ENCODE measurements at places on chromosomes 12 and 14. TPM values are rescaled to one million over a fixed set of nuclear protein-coding genes. Genes with fewer than 3 reads are reported as not detected.

DNA sequence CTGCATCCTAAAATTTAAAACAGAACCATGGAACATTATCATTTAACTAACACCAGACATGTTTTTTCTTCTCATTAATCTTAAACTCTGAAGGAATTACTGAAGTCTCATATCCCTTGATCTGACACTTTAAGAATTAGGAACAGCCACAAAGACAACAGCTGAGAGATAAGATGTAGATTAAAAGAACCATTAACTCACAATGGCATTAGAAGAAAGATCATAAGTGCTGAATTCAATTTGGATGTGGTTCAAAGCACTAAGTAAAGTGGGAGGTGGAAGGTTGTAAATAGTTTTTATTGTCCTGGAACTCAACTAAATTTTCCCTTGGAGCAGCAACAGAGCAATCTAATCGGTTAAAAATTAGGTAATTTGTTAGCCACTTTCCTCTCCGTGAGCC, 199.0 kb upstream of the ATP2B1 start:
- DNase-seq = no peak

Gene RND1
- 24.9 TPM for total RNA-seq

DNA sequence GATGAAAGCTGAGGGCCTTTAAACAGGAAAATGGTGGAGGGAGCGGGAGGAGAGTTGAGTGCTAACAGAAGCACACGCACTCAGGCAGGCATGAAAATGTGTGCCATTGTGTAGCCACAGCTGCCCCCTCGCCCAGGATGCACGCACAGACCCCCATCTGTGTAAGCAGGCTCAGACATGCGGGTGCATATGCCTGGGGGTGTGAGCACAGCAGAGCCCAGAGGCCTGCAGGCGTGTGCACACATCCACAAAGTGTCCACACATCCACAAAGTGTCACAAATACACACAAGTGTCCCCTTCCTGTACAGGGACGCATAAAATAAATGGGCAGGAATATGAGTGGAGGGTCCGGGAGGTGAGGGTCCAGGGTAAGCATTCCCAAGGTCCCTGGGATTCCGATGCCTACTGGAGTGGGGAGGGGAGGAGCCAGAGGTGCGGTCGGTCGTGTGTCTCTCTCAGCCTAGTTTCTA, 805 bp upstream of the KRT7 start:
- no peak for DNase-seq

Gene PIK3C2G
- total RNA-seq = 0.41 TPM

Gene ZNF664
- total RNA-seq = 53.8 TPM

DNA sequence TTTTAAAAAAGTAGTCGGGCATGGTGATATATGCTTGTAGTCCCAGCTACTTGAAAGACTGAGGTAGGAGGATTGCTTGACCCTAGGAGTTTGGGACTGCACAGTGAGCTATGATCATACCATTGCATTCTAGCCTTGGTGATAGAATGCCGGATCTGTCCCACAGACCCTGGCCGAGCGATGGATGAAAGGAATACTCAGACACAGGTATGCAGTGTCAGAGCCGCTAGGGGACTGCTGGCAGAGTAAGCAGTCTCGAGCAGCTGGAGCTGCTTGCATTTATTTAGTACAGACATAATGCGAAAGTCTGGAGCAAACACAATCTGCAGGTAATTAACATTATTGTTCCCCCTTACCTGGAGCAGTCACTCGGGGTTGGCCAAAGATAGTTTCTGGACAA, 18.6 kb downstream of the AICDA start:
- no peak for DNase-seq

GRCh38 chr12:57470970-57471656, 8.6 kb downstream of the ARHGAP9 start:
- DNase-seq = no peak

GRCh38 chr12:23561364-23562345, 387.8 kb downstream of the SOX5 start:
- DNase-seq = no peak

Gene OTUB2
- 4.9 TPM for total RNA-seq

Gene METTL3
- total RNA-seq = 93.8 TPM

Gene VRTN
- not detected for total RNA-seq

GRCh38 chr14:90979515-90979914, 80.9 kb downstream of the RPS6KA5 start:
- DNase-seq = no peak

Gene ATG2B
- 36.3 TPM for total RNA-seq

Gene SLC2A14
- under 0.01 TPM for total RNA-seq

GRCh38 chr12:26567126-26567525, 265.9 kb downstream of the ITPR2 start:
- DNase-seq = no peak

DNA sequence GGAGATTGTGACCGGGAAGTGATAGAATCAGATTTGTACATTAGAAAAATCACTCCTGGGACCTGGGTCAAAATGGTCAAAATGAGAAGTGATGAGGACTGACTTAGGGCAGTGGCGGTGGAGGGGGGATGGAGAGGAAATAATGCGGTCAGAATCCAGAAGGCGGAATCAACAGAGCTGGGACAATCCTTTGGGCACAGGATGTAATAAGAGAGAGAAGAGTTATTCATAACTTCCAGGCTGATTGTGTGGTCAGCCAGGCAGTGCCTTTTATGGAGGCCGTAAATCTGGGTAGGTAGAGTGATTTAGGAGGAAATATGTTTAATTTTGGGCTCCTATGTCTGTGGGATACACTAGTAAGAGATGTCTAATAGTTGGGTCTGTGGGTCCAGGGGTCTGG, 21.6 kb downstream of the FBXL14 start:
- DNase-seq = no peak

Gene DNAH10
- total RNA-seq = 22.4 TPM

DNA sequence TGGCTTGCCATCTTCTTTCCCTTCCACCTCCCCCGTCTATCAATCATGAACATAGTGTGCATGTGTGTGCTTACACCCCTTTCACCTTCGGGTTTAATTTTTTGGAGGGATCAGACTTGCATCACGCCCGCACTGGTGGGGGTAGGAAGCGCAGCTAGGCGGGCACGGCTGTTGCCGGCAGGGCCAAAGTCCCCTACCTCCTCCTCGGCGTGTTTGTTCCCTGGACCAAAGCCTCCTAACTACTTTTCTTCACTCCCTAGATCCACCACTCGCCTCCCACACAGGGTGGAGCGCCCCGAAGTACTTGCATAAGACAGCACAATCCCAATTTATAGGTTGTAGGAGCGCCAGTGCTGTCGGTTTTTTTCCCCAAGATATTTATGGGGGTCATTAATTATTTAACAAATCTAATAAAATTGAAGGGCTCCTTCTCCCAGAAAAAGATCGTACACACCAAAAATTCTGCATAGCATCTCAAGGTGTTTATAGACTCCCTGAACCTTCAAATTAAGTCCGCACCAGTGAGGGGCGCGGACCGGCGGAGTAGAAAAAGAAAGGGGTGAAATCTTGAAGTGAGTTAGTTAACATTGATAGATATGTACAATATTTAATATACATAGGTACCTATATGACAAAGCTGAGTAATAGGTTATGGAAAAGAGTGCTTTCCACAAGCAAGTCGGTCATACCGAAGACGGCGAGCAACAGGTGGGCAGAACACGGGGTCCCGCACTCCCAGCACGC, 717 bp downstream of the PKP2 start:
- no peak for DNase-seq

Gene SPTSSA
- total RNA-seq = 17.1 TPM

DNA sequence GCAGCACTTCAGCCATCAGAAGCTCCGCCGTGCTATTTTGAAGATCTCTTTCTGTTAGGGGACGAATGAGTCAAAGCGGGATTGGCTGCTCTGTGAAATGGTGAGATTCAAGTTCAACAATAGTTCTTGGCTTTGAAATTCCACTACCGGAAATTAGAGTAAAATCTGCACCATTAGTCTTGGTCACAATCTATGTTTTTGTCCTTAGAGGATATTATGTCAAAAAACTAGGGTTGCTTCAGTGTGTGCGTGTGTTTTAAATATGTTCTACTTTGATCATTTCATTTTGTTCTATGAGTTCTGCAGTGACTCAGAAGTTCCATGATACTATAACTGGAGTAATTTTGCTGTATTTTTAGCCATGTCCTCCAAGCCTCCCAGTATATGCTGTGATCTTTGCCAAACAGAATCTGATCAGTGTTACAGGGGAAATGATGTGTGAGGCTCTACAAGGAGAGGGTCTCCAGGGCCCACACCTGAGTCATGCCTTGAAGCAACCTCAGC, 22.6 kb downstream of the GPHB5 start:
- no peak for DNase-seq

GRCh38 chr12:25767606-25768005, 190.9 kb upstream of the RASSF8 start:
- DNase-seq = no peak

Gene ZNF839
- total RNA-seq = 12.6 TPM

DNA sequence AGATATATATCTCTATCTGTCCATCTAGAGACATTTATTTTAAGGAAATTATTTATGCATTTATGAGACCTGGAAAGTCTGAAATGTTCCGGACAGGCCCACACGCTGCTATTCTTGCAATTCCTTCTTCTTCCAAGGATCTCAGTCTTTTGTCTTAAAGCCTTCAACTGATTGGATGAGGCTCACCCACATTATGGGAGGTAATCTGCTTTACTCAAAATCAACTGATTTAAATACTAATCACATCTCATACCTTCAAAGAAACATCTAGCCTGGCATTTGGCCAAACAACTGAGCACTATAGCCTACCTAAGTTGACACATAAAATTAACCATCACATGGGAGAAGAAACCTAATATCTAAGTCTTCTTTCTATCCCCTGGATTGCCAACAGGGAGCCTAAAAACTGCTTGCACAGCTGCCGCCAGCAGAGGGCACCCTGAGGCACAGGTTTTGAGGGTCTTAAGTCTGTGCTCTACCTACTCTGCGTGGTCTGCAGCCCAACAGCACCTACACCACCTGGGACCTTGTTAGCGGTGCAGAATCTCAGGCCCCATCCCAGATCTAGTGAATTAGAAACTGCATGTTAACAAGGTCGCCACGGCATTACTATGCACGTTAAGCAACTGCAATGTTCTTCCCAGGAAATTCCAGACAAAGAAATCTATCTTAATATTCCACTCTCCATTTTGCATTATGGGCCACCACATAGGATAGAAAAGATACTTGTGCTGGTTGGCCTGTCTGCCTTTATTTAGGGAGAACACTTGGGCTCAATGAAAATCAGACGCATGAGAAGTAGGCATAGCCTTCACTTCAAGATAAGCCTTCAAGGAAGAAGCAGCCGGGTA, 249.7 kb downstream of the FOXG1 start:
- no peak for DNase-seq

DNA sequence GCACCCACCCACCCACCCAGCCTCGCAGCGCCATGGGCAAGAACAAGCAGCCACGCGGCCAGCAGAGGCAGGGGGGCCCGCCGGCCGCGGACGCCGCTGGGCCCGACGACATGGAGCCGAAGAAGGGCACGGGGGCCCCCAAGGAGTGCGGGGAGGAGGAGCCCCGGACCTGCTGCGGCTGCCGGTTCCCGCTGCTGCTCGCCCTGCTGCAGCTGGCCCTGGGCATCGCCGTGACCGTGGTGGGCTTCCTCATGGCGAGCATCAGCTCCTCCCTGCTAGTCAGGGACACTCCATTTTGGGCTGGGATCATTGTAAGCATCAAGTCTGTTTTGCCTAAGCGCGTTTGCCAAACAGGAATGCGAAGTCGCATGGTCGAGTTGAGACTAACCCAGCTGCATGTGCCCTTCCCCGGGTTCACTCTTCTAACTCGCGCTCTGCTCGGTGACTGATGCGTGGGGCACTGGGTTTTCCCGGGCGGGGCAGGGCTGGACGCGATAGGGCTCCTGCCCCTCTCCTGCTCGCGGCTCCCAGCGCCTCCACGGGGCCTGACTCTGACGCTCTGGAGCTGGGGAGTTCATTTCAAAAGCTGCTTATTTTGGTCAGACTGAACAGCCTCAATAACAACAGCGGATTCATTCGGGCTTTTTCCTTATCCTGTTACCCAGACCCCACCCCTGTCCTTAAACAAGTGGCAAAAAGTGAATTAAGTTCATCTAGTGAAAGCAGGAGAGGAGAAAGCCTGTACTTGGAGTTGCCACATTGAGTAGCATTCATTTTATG, 458 bp downstream of the SSPN start:
- peak; percentile 30 for DNase-seq

DNA sequence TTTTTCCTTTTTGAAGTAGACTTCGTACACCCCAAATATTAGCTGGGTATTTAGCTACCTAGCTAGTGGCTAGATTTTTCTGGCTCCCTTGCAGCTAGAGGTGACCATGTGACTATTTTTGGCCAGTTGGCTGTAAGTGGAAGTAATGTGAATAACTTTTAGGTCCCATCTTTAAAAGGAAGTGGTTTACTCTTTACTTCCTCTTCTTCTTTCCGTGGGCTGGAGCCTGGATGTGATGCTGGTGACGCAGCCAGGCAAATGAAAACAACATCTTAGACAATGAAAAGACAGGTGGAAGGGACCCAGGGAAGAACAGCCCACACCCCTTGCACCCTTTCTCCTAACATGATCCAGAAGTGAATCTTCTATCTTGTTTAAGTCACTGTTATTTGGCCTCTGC, 245.5 kb downstream of the ATP23 start:
- no peak for DNase-seq

Gene KCNC2
- total RNA-seq = 22.4 TPM

Gene KRT83
- not detected for total RNA-seq

Gene CD163L1
- 5.7 TPM for total RNA-seq

Gene TAS2R31
- 7.3 TPM for total RNA-seq

- DNase-seq = no peak
Measured at GRCh38 chr12:62854024-62854423, 80.9 kb downstream of the PPM1H start.

Gene TMEM117
- total RNA-seq = 9.8 TPM

DNA sequence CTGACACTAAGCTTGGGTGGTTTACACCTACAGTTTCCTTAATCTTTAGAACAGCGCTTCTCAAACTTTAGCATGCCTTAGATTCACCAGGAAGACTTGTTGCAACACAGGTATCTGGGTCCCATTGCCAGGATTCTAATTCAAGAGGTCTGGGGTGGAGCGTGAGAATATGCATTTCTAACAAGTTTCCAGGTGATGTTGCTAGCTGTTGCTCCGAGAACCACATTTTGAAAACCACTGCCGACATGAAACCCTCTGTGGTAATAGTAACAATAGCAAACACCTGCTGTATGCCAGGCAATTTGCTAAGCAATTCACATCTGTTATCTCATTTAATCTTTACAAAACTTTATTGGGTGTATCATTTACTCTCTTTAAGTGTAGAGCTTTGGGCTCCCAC, 58.6 kb downstream of the TRHDE start:
- no peak for DNase-seq

DNA sequence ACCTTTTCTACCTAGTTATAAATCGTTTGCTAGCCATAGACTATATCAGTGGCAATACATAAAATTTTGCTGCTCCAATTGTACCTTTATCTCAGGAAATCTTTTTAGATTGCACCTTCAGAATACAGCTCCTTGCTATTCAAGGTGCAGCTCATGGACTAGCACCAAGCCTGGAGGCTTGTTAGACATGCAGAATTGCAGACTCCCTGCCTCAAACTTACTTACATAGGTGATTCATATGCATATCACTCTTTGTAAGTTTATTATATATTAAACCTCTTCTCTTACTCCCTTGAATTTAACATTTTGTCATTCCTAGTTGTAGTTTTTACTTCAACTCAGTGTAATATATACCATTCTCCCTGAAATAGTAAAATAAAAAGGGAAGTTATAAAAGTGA, 195.4 kb upstream of the PDZRN4 start:
- no peak for DNase-seq

Measured in frontal cortex (tissue), 4 donors.